ENCODE measurements at places on chromosomes 7 and 10. TPM values are rescaled to one million over a fixed set of nuclear protein-coding genes. Genes with fewer than 3 reads are reported as not detected.

- no peak overlapping the region for H3K27ac ChIP-seq
- H3K4me3 ChIP-seq: no peak overlapping the region
- DNase-seq: peak; percentile 83
- H3K4me1 ChIP-seq: no peaks in the 10 kb centered on the region
- no peaks in the 10 kb centered on the region for H3K36me3 ChIP-seq
Observed at GRCh38 chr7:97835296-97836138, 36.7 kb downstream of the ASNS start.

DNA sequence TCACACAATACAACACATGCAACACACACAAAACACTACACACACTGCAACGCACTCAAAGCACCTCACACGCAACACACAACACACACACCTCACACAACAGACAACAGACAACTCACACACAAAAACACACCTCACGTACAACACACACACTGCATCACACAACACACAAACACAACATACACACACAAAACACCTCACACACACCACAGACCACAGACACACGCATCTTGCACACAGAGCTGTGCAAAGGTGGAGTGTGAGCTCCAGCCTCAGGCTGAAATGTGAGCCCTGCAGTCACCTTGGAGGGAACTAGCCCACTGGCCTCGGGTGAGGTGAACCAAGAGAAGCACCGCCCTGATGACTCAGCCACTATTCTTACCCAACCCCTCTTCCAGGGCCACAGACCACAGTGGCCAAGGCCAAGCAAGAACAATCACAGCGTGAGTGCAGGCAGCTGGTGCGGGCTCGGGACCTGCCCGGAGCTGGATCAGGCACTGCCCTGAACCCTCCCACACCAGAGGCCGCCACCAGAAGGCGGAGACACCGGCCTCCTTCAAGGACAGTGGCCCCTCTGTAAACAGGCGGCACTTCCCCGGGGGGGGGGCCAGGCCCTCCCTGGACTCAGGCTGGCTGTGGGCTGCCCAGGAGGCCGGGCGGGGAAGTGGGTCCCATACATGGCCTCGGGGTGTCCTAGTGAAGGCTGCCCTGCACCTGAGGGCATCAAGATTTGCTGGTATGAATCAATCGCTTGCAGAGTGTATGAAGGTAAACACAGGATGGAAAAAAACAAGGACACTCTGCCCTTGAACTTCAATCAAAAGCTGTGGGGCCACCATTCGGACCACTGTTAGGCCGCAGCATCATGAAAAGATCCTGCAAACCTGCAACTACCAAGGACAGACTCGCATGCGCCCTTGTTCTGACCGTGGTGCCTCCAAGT, 106.7 kb downstream of the TNS3 start:
- DNase-seq: no peak
- H3K27me3 ChIP-seq: peaks cover 17% of the 10 kb centered on the region
- H3K4me3 ChIP-seq: no peak overlapping the region
- H3K4me1 ChIP-seq: peaks cover 16% of the 10 kb centered on the region
- no peaks in the 10 kb centered on the region for H3K36me3 ChIP-seq

GRCh38 chr7:33909755-33910154, 4.4 kb downstream of the BMPER start:
- H3K4me3 ChIP-seq: no peak overlapping the region
- no peak overlapping the region for H3K27ac ChIP-seq
- no peak for DNase-seq
- H3K4me1 ChIP-seq: no peaks in the 10 kb centered on the region
- no peaks in the 10 kb centered on the region for H3K36me3 ChIP-seq

DNA sequence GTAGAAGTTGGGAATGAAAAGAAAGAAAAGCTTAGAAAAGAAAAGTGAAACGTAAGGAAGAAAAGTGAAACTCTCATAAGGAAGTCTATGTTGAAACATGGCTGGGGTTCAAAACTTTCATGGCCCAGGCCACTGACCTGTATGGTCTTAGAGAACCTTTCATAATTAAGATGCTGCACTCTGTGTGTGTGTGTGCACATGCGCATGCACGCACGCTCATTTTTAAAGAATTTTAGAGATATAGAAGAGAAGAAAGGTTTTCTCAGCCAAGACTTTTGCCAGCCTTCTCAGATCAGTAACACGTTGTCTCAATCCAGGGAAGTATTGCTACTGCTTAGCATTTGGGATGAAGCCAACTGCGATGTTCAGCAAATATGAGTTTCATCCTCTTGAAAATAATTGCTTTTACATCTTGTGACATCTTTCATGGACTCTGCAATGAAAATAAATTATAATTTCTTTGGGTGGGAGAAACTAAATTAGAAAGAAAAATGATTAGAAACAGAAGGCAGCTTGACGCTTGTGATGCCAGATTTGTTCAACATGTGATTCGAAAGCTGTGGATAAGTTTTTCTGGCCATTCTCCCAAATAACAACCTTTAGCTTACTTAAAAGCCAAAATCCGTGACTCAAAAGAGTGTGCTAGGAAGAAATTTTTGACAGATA, 16.2 kb upstream of the SLC26A4 start:
- no peaks in the 10 kb centered on the region for H3K36me3 ChIP-seq
- H3K27me3 ChIP-seq: no peaks in the 10 kb centered on the region

- H3K36me3 ChIP-seq: no peaks in the 10 kb centered on the region
- no peak for DNase-seq
Observed at GRCh38 chr10:4352414-4352961, 473.5 kb upstream of the AKR1E2 start.

The PNLIPRP2 gene
- not detected for total RNA-seq

The SFRP5 gene
- 3.3 TPM for total RNA-seq

Data from H1 (cell line).